Ascending aorta (tissue), 2 donors: ENCODE measurements at places on chromosomes 12 and 14. TPM values are rescaled to one million over a fixed set of nuclear protein-coding genes. Genes with fewer than 3 reads are reported as not detected.

DNA sequence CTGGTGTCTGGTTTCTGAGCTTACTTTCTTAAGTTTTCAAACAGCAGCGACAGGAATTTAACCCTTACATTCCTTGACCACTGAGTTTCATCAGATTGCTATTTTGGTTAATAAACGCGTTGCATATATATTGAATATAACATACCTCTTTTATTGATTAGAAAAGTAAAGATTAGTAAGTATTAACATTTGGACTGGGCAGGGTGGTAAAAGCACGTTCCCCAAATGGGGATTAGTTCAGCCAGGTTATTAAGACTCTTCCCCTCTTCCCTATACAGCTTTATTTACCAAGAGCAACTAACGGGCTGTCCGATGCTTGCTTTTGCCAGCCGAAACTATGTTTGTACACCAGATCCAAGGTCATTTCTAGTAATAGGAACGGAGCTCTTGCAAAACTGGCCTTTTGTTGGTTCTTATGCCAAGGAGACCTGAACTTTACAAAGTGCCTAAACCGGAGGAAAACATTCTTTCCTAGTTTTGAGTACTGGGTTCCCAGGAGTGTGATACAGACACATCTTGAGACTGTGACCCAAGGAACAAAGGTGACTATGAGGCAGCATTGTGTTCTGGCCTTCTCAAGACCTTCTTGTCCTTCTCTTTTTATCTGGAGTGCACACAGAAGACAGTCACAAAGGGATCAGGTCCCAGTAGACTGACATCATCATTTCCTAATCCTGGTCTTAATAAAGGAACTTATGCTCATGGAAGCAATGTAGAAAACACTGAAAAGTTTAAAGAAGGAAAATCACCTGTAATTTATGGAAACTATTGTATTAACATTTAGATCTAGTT, 2.6 kb downstream of the GLRX5 start:
- peaks cover 26% of the 10 kb centered on the region for H3K4me1 ChIP-seq
- DNase-seq: no peak
- H3K4me3 ChIP-seq: no peak overlapping the region
- H3K27ac ChIP-seq: no peak overlapping the region

DNA sequence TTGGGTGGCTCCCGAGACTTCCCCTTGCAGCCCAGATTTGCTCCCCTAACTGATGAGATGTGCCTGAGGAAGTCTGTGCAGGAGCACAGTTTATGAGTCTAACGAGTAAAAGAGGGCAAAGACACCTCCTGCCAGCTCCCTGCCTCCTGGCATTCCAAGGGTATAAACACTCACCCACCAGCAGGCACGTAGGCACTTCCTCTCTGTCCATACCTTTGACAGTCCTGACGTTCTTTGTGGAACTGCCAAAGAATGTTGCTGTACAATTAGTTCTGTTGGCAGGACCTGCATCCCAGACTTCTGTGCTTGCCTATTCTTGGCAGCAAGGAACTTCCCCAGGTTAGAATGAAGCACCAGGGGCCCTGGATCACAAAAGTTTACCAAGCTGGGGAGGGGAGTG, 889.3 kb downstream of the BCL11B start:
- no peak overlapping the region for H3K4me3 ChIP-seq
- no peaks in the 10 kb centered on the region for H3K27me3 ChIP-seq
- no peaks in the 10 kb centered on the region for H3K4me1 ChIP-seq
- DNase-seq: no peak

DNA sequence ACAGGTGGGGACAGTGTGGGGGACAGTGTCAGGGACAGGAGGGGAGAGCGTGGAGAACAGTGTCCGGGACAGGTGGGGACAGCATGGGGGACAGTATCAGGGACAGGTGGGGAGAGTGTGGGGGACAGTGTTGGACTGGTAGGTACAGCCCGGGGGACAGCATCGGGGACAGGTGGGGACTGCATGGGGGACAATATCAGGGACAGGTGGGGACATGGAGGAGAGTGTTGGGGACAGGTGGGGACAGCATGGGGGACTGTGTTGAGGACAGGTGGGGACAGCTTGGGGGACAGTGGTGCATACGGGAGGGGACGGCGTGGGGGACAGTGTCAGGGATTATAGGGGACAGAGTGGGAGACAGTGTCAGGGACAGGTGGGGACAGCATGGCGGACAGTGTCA, 212.3 kb downstream of the TMEM121 start:
- H3K4me1 ChIP-seq: no peaks in the 10 kb centered on the region
- no peak for DNase-seq
- no peak overlapping the region for H3K4me3 ChIP-seq
- no peaks in the 10 kb centered on the region for H3K27me3 ChIP-seq
- no peak overlapping the region for H3K27ac ChIP-seq
- H3K36me3 ChIP-seq: no peaks in the 10 kb centered on the region

- peak overlapping the region; percentile 80 for H3K4me3 ChIP-seq
- H3K27ac ChIP-seq: peak overlapping the region; percentile 96
Measured at GRCh38 chr14:21097636-21098075, 799 bp downstream of the ZNF219 start.

DNA sequence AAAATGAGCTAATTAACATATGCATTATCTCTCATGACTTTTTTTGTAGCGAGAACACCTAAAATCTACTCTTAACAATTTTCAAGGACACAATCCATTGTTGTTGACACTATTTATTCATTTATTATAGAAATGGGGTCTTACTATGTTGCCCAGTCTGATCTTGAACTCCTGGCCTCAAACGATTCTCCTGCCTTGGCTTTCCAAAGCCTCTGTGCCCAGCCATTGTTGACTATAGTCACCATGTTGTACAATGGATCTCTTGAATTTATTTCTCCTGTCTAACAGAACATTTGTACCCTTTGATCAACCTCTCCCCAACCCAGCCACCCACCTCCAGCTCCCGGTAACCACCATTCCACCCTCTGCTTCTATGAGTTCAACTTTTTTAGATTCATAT, 41.2 kb downstream of the HCAR2 start:
- no peaks in the 10 kb centered on the region for H3K27me3 ChIP-seq
- DNase-seq: no peak
- no peak overlapping the region for H3K27ac ChIP-seq
- H3K4me3 ChIP-seq: no peak overlapping the region
- no peaks in the 10 kb centered on the region for H3K4me1 ChIP-seq

DNA sequence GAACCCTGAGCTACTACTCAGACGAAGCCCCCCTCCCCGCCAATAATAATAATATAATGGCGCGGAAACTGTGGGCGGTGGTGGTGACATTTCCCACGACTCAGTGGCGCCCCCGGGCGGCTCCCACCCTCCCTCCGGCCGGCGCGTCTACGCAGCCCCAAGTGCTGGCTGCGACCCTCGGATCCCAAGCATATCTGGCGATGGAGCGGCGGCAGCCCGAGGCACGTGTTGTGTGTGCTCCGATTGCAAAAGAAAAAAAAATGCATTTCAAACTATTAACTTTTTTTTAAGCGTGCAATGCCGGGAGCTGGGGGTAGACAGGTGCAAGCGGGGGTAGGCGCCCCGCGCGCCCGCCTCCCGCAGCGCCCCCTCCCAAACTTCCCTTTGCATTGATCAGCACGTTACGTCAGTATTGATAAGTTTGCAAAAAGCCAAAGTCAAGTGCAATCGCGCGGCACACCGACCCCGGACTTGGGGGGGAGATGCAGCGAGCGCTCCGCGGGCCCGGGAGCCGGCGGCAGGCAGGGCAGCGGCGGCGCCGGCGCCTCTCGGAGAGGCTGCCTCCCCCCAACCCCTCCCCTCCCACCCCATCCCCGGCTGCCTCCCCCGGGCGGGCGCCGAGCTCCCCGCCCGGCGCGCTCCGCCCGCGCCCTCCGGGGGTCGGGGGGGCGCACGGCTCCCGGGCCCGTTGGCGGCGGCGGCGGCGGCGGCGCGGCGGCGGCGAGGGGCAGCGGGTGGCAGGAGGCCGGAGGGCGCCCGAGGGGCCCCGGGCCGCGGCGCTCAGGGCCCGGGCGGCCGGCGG, 113.1 kb upstream of the MYL2 start:
- no peaks in the 10 kb centered on the region for H3K36me3 ChIP-seq
- H3K27ac ChIP-seq: no peak overlapping the region
- no peaks in the 10 kb centered on the region for H3K4me1 ChIP-seq
- H3K27me3 ChIP-seq: no peaks in the 10 kb centered on the region
- DNase-seq: no peak

- H3K27me3 ChIP-seq: no peaks in the 10 kb centered on the region
- H3K27ac ChIP-seq: no peak overlapping the region
- H3K36me3 ChIP-seq: peaks cover 9% of the 10 kb centered on the region
- H3K4me1 ChIP-seq: no peaks in the 10 kb centered on the region
- H3K4me3 ChIP-seq: no peak overlapping the region
Measured at GRCh38 chr12:76866151-76866567, 12.7 kb downstream of the CSRP2 start.

The NEUROD4 gene
- not detected for total RNA-seq
